ENCODE measurements at places on chromosomes 2 and 18.
A peak's percentile ranks its signal among the peaks of the same experiment; 100 is the strongest.

DNA sequence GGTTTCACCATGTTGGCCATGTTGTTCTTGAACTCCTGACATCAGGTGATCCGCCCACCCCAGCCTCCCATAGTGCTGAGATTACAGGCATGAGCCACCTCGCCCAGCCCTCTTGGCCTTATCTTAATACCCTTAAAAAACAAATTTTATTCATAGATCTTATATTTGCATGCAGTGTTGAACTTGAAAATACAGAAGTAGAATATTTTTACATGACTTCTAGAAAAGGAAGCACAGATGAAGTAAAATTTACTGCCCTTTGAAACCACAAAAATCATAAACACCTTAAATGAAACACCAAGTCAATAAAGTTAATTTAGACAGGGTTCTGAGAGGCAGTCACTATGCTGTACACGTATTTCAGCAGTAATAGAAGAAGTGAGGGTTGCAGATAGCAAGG is 145.7 kb downstream of the CERS6 start:
- no peak for DNase-seq

DNA sequence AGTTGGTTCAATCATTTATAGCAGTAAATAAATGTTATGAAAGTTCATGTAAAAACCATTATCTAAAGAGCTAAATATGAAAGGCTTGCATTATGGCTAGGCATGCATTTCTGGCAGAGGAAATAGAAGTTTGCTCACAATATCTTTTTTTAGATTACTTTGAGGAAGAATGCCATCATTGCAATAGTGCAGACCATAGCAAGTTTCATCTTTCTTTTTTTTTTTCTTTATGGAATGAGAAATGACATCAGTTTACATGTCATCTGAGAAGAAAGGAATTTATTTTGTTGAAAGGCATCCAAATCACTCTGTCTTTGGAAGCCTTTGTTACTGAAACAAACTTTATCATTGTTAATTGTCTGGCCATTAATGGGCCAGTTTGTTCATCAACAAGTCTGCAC is 74.5 kb upstream of the NCKAP5 start:
- no peak for DNase-seq

- DNase-seq: no peak
Observed at GRCh38 chr2:223929571-223930102, 15.5 kb downstream of the WDFY1 start.

DNA sequence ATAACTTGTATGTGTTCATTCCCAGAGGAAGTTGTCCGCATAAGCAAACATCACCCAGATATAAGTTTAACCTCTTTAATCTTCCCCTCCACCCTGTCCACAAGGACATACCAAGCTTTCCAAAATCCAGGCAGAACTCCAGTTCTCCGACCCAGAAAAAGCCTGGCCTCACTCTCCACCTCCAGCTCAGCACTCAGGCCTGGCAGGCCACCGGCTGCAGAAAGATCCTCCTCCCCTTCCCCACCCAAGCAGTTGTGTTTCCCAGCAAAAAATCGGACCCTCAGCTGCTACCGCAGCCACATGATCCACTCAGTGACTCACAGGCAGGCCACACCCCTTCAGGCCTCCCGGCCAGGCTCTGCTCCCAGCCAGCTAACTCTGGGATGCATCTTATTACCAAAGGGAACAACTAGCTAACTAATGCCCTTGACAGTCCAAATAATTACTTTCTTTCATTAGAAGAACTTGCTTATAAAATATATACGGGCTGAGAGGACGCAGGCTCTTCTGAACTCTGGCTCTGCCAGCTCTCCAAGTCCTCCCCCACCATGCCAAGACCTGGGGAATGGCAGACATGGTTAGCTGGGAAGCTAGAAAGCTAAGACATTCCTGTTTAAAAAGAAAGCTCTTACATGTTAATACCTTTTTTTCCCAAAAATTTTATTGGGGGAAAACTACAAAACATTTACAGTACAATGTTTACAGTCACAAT is 4.5 kb downstream of the ZFP36L2 start:
- DNase-seq: no peak

- peak; percentile 50 for DNase-seq
Observed at GRCh38 chr2:26745609-26746327, 18.3 kb upstream of the SLC35F6 start.

DNA sequence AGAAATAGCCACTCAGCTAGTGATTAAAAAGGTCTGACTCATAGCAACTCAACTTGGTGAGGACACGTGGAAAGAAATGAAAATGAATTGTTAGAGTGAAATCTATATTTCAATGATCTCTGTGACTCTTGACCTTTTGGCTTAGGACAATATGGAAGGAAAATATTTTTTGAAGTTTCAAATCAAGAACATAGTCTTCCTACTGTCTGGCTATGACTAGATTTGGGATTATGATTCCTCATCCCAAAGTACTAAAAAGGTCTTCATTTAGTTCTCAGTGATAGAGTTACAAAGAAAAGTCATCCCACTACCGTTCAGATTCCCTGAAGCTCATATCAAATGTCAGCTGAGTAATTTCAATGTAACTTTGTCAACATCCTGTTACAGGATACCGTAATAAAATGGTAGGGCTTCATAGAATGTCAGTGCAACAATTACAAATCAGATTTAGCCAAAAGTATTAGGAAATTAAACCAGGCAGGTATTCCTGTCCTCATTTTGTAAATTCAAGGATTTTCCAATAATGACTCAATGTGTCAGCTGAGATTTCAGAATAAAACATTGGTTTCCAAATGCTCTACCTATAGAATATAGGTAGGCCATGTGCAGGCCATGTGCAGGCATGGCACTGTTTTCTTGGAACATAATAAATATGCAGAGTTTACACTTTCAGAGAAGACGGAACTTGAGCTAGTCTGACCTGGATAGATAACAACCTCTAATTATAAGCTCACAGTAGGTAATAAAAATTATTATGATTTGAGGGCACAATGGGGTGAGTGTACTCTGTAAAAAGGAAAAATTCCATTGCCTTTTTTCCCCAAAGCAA is 36.0 kb downstream of the ANKRD29 start:
- no peak for DNase-seq

DNA sequence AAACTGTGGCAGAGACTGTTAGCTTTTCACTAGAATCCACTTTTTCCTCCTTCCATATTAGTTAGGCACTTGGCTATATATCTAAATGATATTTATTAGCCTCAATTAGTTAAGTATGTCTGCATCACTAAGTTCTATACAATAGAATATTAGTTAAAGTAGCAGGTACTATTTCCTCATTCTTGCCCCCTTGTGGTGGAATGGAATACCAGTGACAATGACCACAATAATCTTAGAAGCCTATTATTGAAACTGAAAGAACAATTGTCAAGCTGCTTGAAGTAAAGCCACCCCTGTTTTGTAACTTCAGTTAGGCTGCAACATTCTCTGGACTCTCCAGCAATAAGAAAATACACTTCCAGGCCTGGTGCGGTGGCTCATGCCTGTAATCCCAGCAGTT is 476.3 kb upstream of the VWC2L start:
- no peak for DNase-seq

GRCh38 chr2:48727560-48727959 is 28.0 kb downstream of the LHCGR start:
- no peak for DNase-seq

GRCh38 chr18:48100165-48100575 is 169.7 kb upstream of the SMAD2 start:
- DNase-seq: peak; percentile 78
